NCI-H187 (cell line): ENCODE measurements at places on chromosomes 16 and 17.

DNA sequence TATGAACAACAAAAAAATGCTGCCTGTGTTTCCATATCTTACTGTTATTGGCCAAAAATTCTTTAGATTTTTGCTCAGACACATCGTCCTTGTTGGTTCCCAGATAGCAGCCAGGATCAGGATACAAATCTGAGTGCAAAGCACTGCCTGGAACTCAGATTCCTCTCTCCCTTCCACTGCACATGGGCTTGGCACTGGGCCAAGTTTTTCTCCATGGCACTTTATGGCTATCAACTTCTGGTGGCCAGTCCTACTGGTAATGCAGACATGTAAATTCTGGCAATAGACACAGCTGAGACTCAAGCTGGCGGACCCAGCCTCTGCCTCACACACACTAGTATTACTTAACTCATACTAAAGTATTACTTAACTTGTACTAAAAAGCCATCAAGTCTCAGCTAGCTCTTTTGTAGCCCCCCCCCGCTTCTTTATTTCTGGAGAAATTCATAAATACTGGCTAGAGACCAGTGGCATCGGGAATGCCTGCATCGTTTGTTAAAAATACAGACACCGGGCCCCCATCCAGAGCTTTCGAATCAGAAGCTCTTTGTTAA lies 181.2 kb upstream of the COX10 start:
- DNase-seq = no peak

GRCh38 chr17:74194682-74195081 lies 8.8 kb upstream of the RPL38 start:
- DNase-seq = no peak

DNA sequence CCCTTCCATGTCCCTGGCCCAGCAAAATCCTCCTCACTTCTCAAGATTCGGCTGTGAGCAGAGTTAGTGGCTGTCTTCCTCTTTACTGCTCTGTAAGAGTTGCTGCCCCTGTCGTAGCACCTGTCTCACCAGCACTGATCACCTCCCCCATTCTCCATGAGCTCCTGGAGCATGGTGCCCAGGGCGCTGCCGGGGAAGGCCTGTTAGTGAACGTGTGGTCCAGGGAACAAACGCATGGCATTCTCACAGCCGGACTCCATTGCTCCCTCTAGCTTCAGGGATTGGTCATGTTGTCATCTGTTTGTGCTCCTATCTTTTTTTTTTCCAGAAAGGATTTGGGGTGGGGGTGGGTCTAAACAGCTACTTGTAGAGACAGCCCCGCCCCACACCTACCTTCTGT lies 141.2 kb downstream of the CMIP start:
- DNase-seq = no peak

- DNase-seq = no peak
These were observed 4.5 kb downstream of the MINK1 start for GRCh38 chr17:4837471-4838308.

GRCh38 chr17:41082626-41083025 lies 1.3 kb upstream of the KRTAP4-7 start:
- no peak for DNase-seq

DNA sequence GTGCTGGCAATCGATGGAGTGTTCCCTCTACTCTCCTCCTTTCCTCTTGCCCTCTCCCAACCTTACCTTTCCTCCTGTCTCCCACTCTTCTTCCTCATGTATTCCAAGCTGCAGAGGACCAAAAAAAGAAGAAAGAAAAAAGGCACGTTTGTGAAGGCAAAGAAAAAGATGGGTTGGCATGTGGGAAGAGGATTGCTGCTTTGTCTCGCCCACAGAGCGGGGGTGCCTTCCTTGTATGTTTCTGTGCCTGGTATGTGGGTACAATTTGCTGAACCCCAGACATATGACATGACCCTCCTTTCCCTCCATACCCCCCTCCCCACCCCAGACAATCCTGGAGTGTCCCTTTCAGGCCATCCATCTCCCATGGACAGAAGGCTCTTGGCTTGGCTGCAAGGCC lies 13.1 kb upstream of the CTCF start:
- DNase-seq = no peak

- DNase-seq = no peak
These were observed 46.8 kb downstream of the IL21R start for GRCh38 chr16:27448532-27449433.

GRCh38 chr17:32355649-32356377 lies 5.9 kb downstream of the ZNF207 start:
- DNase-seq = no peak

- DNase-seq = peak; percentile 5
These were observed 13.8 kb downstream of the SLFN5 start for GRCh38 chr17:35256629-35257028.

- no peak for DNase-seq
These were observed 329 bp upstream of the NLE1 start for GRCh38 chr17:35142467-35142796.

DNA sequence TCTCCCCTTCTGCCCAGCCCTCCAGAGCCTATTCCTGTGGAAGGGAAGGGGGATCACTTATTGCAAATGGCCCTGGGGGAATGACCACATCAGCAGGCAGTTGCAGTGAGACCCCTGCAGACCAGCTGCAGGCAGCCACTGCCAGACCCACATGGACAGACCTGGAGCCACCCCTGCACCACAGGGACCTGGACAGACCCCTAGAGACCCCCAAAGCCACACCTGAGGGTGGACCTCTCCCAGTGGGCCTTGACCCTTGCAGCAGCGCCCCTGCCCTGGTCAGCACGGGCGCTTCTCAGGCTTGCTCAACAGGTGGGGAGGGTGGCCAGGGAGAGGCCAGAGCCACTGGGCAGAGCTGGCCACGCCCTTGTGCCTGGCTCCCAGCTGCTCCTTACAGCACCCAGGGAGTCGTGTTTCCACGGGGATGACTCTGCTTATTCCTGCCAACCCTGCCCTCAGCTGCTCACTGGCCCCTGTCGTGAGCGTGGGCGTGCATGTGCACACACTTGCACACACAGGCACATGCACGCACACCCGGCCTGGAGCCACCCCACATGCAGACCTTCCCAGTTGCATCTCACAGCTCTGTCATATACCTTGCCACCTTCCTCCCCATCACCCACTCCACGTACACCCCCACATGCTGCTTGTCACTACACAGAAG lies 1.3 kb upstream of the SCN4A start:
- no peak for DNase-seq

- DNase-seq = no peak
These were observed 20.5 kb downstream of the NSMCE1 start for GRCh38 chr16:27248036-27248435.

- no peak for DNase-seq
These were observed 69.0 kb downstream of the ANKFN1 start for GRCh38 chr17:56222255-56222654.

GRCh38 chr17:67461228-67461780 lies 84.2 kb downstream of the PITPNC1 start:
- no peak for DNase-seq

DNA sequence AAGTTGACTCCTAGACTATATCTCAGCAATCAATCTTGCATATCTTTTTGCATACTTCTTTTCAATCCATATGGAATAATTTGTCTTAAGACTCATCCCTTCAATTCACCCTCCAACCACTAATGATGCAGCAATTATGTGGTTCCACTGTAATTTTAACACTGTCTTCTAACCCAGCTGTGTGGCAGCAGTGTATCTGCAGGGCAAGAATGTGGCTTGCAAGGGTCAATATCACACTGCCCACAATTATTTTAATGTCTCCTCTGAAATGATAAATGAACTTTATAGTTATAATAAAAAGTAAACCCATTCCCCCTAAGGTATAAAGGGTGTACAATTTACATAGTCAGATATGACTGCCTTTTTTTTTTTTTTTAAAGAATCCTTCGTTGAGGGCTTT lies 48.6 kb downstream of the FTO start:
- no peak for DNase-seq

DNA sequence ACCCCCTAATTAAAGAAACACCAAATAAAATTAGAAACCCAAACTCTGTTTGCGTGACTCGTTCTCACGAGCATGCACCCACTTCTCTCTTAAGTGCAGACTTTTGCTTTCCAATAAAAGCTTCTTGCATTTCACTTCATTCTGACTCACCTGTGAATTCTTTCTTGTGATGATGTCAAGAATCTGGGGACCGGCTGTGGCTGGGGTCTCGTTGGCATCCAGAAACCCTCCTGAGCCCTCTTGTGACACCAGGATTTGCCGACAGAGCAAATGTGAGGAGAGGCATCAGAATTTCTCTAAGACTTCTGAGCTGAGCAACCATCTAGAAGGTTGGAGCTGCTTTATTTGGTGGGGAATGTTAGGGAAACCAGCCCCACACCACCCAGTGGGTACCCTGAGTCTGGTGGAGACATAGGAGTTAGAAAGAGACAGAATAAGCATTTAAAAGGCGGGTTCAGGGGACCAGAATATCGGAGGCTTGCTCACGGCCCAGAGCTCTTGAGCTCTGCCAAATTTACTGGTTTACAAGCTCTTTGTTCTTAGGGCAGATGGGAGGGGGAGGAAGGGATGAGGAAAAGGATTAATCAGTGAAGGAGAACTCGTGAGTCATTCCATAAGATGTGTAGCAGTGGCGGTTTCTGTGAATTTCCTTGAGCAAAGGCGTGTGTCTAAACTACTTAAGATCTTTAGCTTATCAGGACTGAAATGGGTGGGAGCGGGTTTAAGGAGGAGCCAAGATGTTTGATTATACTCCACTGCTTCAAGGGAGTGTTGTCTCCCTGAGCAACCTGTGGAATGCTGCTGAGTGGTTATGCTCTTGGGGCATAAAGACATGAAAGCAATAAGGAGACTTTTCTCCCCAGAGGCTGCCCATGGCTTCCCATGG lies 24.2 kb upstream of the TMC5 start:
- DNase-seq = no peak

GRCh38 chr17:38752308-38753070 lies at the start of gene PSMB3:
PSMB3 (plus strand) TSS chr17:38752741; CDS start chr17:38752827, 86 bp downstream.
- peak; percentile 99 for DNase-seq

DNA sequence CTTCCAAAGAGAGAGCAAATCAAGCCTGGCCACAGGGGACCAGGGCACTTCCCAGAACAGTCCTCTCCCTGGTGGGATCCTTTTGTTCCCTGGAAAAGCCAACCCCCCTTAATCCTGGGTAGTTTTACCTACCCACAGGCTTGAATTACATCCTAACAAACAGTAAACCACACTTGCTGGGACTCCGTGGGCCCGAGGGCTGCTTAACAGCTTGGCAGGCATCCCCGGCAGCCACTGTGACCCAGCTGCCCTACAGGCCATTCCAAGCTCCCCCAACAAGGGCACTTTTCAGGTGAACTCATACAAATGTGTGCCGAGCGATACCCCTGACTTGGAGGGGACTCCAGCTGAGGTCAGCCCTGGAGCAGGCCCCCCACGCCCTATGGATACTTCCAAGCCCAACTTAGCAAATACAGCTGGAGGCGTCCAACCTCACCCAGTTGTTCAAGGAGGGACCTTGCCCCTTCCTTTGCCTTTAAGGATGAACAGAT lies 26.4 kb downstream of the ADCY9 start:
- DNase-seq = no peak

DNA sequence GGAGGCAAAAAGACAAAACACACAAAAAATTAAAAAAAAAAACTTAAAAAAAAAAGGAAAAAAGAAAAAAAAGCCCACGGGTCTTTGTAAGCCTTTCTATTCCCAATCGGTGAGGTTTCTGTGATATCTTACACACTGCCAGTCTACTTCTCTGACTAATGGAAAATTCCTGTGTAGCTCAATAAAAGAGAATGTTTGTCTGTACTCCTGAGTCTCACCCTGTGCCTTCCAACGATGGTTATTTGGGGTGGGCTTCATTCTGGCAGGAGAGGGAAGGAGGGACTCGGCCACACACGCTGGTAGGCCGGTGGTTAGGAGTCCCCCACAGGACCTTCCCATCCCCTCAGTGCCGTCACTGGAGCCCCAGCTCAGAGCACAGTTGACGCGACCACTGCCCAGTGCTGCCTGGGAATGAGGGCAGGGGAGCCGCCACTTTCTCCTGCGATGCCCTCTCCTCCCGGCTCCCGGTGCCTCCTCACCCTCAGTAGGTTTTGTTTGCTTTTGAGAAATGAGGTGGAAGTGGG lies 68.0 kb downstream of the AMFR start:
- DNase-seq = no peak

- DNase-seq = no peak
These were observed 10.6 kb downstream of the ZNF668 start for GRCh38 chr16:31063495-31063842.

DNA sequence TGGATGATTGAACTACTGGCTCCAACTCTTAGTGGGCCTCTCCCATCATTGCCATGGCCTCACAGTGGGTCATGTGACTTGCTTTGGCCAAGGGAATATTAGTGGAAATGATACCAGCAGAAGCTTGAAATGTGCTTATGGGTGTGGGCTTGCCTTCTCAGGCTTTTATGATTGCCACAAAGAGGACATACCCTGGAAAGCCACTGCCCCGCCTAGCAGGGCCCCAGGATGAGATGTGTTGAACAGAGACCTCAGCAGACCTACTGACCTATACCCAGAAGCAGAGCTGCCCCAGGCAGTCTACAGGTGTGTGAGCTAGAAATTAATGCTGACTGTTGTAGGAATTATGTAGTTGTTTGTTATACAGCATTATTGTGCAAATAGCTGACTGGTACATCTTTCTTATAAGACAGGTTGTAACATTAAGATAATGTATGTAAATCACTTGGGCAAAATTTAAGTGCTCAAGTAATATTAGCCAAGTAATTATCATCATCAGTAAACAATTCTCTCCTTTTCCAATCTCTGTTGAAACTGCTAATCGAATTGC lies 67.8 kb upstream of the CDH5 start:
- DNase-seq = no peak

- DNase-seq = no peak
These were observed 4.1 kb downstream of the PRPSAP2 start for GRCh38 chr17:18862011-18862410.

DNA sequence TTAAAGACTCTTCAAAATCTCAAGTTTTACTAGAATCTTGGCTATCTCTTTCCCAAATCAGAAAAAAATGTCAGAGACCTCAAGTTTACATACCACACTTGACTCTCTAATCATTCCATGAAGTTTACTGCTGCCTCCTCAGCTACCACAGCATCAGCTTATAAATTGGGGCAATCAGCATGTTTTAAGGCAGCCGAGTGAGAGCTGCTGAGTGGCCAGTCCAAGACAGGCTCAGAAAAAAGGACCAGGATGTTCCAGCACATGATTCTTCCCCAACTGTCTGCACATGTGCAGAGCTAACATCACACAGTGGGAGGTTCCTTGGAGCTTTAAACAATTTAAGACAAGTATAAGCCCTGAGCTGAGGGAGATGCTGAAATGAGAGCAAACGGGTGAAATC lies 140.6 kb upstream of the NUDT7 start:
- DNase-seq = no peak

DNA sequence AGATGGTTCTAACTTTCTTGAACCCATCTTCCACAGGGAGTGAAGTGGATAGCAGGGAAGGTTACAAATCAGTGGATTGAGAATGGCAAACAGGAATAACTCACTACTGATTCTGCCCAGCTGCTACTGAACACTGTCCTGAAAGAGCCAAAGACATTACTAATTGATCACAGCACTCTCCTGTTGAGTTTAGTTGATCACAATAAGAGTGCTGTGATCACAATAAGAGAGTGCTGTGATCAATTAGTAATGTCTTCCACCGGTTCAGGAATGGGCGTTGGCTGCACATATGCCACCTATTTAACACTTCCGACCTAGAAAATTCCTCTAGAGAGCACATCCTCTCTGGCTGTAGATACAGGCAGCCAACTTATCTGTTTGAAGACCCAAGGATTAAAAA lies 11.4 kb downstream of the CFAP97D1 start:
- DNase-seq = no peak

GRCh38 chr17:2391597-2392251 lies 9.1 kb downstream of the MNT start:
- DNase-seq = no peak

- DNase-seq = no peak
These were observed 79.5 kb upstream of the NKD1 start for GRCh38 chr16:50468749-50469078.
